Stimulated activated CD4-positive, alpha-beta T cell treated with anti-CD3 and anti-CD28 coated beads, Interleukin-1b, Interleukin-23, amount 100 ng/mL, for 1 hour (primary cell): ENCODE measurements at places on chromosomes 7 and 10.

DNA sequence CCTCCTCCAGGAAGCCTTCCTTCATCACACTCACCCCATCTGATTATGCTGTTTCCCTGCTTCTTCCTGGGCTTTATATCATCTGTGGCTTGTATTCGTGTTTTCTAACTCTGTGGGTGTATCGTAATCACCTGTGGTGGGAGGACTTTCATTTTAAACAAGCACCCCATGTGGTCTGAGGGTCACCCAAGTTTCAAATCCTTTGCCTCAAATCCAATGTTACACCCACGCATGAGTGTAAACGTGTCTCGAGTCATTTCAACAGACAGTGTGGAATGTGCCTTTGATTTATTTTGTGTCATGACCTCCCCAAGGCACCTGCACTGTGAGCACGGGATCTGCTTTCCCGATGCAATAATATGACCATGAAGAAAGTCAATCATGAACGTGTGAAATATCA, 17.5 kb upstream of the LYZL2 start:
- DNase-seq: no peak

DNA sequence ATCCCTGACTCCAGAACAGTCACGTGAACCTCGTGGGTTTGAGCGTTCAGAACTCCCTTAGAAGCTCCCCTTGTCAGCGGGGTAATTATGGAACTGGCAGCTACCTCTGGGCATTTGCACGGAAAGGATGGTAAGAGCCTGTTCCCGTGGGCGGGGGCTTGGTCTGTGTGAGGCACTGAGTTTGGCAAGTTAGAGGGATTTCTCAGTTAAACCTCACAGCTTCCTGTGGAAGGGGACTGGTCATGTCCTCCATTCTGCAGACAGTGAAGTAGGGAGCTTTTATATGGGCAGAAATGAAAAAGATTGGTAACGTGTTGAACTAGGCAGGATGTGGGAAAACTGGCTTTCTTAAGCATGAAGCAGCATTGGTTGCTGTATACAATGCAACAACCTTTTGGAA, 16.0 kb downstream of the PALD1 start:
- DNase-seq: no peak

- no peak for DNase-seq
Observed at GRCh38 chr7:105766421-105767073, 109.9 kb downstream of the ATXN7L1 start.

DNA sequence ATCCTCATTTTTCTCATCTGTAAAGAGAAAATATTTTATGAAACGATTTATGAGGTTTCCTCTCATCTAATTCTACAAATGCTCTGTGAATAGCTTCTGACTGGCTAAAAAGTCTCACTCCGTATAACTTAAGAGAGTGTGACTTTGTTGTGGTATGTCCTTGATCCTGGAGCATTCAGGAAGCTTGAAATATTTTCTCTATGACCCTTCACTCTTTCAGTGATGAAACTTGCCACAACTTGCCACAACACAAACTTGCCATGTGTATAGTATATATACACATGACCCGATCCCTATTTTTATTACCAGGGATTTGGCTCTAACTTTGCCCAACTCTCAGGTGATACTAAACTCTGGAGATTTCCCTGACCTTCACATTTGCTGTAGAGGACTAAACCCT, 74.1 kb downstream of the TES start:
- DNase-seq: no peak

DNA sequence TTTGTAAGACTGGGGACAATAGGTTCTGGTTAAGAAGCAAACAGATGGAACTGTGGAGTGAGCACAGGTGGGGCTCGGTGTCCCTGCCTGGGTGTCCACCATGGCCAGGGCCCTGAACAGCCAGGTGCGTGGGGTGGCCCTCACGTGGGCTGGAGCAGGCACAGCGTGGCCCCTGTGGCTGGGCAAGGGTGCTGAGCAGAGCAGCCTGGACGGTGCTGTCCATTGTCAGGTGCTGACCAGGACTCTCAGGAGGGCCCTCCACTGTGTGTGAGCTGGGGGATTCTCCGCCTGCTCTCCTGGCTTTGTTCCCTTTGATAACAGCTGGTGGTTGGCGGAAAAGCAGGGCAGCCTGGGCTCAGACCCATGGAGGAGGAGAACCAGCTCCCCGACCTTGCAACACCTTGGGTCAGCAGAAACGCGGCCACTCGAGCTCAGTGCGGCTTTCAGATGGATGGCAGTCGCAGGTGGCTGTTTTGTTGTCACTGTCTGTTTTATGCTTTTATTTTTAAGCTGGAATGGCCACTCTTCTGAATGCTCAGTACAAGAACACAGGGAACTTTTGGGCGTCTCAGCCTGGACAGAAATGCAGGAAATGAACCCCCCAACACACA, 273.9 kb upstream of the ADARB2 start:
- DNase-seq: no peak

DNA sequence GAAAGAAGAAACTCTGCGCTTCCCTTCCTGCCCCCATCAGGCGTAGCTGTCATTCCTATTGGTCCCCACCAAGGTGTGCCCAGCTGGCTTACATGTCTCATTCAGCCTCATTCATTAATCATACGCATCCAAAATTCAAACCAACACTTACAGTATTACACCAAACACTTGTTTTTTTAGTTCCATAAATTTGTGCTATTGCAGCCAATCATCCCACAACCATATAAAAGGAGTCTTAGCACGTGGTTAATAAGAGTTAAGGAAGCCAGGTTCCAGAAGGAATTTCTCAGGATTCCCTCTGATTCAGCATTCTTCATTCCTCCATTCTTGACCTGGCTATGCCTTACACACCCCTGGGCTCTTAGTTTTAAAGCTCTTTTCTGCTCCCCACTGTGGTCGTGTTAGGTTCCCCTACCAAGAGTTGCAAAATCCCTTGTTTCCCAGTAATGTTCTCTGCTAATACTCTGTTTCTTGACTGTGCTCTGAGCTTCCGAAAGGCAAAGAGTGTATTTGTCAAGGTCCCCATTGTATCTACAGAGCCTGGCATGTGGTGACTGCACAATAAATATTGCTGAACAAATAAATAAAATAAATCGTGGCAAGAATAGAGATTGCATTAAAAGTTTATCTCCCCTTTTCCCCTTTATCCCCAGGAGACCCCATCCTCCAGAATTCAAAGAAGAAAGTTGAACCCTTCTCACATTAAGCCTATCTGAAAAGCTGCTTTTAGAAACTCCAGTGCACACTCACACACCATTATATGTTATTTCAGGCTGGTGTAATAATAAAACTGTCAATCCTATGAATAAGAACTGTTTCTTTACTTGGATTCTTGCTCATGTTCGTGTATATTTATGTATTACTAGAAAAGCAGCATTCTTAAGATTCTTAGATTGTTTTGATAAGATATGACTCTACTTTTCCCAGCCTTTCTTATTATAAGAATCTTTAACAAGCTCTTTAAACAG, 514.4 kb downstream of the INHBA start:
- DNase-seq: no peak

GRCh38 chr7:1113548-1113885, 25.6 kb downstream of the GPER1 start:
- DNase-seq: no peak

DNA sequence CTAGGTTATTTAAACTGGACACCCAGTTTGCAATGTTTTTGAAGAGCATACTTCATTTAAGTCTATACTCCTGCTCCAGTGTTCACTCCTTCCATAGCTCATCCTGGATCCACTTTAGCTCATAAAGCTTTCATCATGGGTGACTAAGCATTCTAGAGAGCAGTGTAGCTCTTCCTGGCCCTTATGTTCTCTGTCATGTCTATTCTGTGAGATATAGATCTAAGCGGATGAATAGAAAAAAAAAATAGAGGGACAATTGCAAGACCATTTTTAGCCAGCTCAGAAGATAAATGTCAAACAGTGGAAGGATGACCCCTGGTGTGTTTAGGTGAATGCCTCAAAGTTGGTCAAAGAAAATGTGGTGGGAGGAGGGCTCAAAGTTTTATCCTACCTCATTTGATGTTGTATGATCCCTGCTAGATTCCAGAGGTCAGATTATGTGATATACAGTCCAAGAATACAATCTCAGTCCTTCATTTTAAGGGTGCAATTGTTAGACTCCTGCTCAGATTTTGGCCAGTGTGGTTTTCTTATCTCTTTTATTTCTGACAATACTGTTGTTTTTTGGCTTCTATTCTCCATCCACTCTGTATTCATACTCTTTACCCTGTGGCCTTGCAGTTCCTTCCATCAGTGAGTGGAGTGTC, 7.5 kb upstream of the HECW1 start:
- DNase-seq: no peak

GRCh38 chr10:48484911-48485310, 120.0 kb downstream of the ARHGAP22 start:
- no peak for DNase-seq

- DNase-seq: no peak
Observed at GRCh38 chr7:93544691-93545090, 29.8 kb downstream of the CALCR start.

- DNase-seq: no peak
Observed at GRCh38 chr10:48707472-48707871, 22.8 kb downstream of the WDFY4 start.

GRCh38 chr10:17730667-17731066, 21.3 kb upstream of the TMEM236 start:
- no peak for DNase-seq

DNA sequence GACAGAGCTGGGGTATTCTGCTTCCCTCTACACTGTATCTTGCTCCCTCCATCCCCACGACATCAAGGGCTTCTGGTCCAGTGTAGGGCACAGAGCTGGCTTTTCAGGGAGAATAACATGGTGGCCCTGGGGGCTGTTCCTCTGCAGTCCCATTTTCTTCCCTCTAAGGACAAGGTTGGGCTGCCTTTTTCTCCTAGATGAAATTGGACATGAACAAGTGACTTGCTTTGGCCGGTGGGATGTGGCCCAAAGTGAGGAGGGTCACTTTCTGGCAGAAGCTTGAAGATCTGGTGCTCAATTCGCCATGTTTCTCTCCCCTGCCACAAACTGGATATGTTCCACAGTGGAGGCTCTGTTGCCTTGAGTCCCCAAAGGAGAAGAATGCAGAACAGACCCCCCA, 235.7 kb downstream of the EMX2 start:
- DNase-seq: no peak

DNA sequence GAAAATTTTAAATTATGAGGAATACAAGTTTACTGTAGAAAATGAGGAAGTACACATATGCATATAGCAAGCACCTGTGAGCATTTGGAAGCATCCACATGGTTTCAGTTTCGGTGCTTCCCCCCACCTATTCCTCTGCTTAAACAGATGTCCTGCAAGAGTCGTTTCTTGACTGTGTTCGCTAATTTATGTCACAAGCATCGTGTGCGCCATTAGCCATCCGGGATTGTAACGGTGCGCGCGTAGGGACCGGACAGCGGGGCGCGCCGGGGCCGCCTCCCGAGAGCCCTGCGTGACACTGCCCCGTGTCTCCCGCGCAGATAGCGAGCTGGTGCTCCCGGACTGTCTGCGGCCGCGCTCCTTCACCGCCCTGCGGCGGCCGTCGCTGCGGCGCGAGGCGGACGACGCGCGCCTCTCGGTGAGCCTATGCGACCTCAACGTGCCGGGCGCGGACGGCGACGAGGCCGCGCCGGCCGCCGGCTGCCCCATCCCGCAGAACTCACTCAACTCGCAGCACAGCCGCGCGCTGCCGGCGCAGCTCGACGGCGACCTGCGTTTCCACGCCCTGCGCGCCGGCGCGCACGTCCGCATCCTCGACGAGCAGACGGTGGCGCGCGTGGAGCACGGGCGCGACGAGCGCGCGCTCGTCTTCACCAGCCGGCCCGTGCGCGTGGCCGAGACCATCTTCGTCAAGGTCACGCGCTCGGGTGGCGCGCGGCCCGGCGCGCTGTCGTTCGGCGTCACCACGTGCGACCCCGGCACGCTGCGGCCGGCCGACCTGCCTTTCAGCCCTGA, 90.9 kb downstream of the NEURL1 start:
- no peak for DNase-seq

- DNase-seq: no peak
Observed at GRCh38 chr10:112834751-112835181, 115.3 kb upstream of the TCF7L2 start.

- no peak for DNase-seq
Observed at GRCh38 chr7:46739518-46740234, 818.6 kb upstream of the IGFBP3 start.

DNA sequence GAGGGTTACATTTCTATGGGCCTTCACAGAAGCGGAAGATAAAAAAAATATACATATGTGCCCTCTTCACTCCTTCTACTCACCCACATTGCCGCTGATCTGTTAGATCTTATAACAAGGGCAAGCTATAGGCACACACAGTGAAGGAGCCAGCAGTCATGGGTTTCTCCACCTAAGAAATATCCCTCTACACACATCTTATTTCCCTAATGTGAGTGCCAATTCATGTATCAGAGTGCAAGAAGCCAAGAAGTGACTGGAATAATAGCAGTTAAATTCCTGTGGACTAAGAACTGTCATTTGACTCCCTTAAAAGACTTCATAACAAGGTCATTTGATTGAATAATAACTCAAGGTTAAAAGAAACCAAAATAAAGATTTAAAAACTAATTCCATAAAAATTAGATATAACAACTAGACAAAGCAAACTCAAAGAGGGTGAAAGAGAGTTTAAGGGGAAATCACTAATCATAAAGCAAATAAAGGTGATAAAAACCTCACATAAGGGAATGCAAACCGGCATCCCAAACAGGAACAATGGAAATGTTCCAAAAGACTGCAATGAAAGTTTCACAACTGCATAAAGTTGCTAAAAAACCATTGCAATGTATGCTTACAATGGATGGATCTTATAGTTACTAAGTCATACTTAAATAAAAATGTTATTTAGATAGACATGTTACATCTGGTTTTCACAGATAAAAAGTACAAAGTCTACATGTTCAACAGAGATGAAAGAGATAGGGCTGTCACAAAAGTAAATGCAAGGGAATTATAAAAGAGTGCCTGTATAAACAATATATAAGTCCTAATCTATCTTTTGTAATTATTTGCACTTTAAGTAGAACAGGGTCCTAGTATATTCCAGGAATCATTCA, 42.8 kb downstream of the ARHGAP21 start:
- no peak for DNase-seq
